Large intestine (tissue), 12 donors: ENCODE measurements at places on chromosomes 3 and 15.

- DNase-seq, result no peak
These were observed 18.9 kb upstream of the FEM1B start for GRCh38 chr15:68258692-68259091.

- DNase-seq, result no peak
These were observed 259.2 kb downstream of the CPNE4 start for GRCh38 chr3:131775650-131776049.

DNA sequence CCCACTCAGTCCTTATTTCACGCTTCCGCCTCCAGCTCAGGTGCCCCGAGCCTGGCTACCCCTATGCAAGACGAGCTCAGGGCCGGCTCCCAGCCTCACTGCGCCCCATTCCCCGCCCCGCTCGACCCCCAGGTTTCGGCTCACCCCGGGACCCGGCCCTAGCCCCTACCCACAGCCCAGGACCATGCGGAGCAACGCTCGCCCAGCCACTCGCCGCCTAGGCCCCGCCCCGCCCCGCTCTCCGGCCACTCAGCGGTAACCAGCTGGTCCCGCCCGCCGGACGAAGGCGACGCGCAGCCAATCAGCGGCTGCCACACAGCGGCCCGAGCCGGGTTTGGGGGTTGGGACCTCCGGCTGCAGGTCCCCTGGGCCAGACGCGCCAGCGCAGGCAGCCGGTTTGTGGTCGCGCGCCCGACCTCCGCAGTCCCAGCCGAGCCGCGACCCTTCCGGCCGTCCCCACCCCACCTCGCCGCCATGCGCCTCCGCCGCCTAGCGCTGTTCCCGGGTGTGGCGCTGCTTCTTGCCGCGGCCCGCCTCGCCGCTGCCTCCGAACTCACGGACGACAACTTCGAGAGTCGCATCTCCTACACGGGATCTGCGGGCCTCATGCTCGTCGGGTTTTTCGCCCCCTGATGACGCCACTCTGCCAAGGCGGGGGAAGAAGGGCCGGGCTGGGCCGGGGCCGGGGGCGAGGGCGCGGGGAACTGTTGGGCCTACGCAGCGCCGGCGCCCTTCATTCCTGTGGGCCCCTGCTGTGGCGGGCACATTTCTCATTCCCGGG, at the start of gene CATSPER2:
Gene CATSPER2 (minus strand): TSS at position 196 of the 781 bp plus-strand sequence. CDS start 783 bp downstream, outside the sequence.
- no peak for DNase-seq

- no peak for DNase-seq
These were observed 22.3 kb upstream of the MLF1 start for GRCh38 chr3:158548691-158549090.

GRCh38 chr15:76135516-76135915, 75.7 kb downstream of the TMEM266 start:
- no peak for DNase-seq
